Sigmoid colon (tissue), 7 donors: ENCODE measurements at places on chromosomes 7 and 10. TPM values are rescaled to one million over a fixed set of nuclear protein-coding genes. Genes with fewer than 3 reads are reported as not detected.

SYT15B gene
- 0.27 TPM for total RNA-seq

CDK1 gene
- total RNA-seq, result 2.7 TPM

MALRD1 gene
- total RNA-seq, result 4.6 TPM

NACAD gene
- total RNA-seq, result 8.9 TPM

ABCB4 gene
- 1.1 TPM for total RNA-seq

MBLAC1 gene
- total RNA-seq, result 5.8 TPM

TNRC18 gene
- total RNA-seq, result 32.5 TPM

FRAT2 gene
- total RNA-seq, result 11.9 TPM

RPEL1 gene
- total RNA-seq, result not detected

MTURN gene
- total RNA-seq, result 102 TPM

FLNC gene
- 489 TPM for total RNA-seq

DNA sequence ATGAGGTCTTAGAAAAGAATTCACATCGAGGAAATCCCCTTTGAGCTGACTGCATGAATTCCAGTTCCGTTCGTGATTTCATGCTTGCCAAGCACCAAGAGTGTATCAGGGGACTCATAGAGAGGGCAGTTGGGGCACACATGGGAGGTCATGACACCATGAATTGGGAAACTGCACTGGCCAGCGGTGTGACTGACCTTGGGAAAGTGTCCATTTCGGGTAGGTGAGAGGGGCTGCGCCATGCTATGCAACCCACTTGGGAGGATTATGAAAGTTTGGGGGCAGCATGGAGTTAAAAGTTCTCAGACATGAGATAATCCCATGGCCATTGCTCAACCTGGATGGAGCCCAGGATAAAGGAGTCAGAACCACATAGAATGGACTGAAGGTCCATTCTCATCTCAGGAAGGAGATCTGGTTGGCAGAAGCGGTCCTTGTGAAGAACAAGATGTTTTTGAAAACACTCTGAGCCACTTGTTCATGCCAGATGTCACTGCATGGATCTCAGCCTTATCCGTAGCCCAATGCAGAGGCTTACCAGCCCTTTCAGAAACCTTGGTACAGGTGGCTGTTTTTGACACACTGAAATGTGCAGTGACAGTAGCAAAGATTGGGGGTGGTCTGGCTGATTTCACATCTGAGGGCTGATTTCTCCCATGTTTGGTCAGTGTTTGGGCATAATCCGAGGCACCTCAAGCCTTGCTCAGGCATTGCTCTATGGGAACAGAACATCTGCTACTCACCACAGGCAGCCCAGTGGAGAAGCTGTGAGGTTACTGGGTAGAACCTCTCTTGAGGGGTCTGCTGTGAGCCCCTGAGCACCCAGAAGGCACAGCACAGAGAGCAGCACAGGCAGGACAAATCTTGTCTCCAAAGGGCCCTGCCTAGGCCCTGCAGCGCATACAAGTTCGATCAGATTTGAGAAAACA is 252.3 kb downstream of the CXCL12 start:
- peak; percentile 74 for DNase-seq

DNA sequence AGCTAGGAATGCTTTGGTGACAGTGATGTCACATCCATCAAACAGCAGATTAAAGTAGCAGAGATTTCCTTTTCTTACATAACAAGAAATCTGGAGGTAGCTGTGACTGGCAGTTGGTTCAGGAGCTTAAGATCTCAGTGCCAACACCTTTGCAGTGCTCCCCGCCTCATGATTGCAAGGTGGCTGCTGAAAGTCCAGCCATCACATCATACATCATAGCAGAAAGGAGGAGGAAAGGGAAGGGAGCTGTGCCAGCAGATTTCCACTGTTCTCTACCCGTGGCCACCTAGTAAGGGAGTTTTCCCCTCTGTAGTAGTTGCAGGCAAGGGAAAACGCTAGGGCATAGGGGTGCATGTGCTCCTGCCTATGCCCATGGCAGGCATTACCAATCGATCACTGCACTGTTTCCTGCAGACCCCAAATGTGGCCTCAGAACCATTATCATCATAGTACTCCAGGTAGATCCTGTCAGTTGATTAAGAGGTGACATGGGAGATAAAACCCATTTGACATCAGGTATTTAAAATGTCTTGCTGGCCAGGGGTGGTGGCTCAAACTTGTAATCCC is 57.9 kb upstream of the GTF2IRD1 start:
- DNase-seq, result peak; percentile 30

GRCh38 chr10:52959810-52960209 is 187.2 kb upstream of the MBL2 start:
- no peak for DNase-seq

- no peak for DNase-seq
Observed at GRCh38 chr7:79176859-79177477, 276.5 kb downstream of the MAGI2 start.

DNA sequence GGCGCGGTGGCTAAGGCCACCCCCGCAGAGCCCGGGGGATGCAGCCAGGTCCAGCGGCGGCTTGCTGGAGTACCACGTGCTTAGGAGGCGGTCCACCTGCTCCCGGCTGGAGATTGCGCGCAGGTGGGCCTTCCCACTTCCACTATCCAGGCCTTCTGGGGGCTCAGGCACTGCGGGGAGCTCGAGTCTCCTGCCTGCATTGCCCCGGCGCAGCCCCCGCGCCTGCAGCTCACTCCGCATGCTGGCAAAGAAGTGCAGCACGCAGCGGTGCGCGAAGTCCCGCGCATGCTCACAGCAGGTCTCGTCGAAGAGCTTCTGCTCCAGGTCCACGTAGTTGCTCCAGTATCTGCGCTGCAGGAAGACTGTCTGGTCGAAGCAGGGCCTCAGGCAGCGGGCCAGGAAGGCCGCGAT is 5.8 kb downstream of the CALHM3 start:
- DNase-seq, result no peak

- DNase-seq, result no peak
Observed at GRCh38 chr10:122206471-122207065, 64.5 kb upstream of the BTBD16 start.

DNA sequence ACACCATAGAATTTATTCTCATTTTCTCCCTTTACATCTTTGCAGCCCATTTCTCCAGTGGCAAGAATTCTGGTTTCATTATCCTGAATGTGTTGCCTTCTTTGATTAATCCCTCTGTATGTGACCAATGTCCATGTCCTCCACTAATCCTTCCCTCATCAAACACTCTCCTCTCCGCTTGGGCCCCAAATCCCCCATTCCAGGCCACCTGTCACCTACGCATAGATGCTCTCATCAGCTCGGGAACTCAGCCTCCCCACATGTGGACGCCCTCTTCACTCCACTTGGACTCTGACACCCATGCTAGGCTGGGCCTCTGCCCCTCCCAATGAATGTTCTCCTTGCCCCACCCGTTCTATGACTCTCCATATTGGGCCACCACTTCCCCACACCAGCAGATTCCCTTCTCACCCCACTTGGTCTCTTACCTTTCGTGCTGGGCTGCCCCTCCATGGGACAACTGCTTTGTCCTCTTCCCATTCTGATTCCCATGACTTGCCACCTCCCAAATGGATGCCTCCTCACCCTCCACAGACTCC is 18.7 kb upstream of the RBM20 start:
- no peak for DNase-seq

DNA sequence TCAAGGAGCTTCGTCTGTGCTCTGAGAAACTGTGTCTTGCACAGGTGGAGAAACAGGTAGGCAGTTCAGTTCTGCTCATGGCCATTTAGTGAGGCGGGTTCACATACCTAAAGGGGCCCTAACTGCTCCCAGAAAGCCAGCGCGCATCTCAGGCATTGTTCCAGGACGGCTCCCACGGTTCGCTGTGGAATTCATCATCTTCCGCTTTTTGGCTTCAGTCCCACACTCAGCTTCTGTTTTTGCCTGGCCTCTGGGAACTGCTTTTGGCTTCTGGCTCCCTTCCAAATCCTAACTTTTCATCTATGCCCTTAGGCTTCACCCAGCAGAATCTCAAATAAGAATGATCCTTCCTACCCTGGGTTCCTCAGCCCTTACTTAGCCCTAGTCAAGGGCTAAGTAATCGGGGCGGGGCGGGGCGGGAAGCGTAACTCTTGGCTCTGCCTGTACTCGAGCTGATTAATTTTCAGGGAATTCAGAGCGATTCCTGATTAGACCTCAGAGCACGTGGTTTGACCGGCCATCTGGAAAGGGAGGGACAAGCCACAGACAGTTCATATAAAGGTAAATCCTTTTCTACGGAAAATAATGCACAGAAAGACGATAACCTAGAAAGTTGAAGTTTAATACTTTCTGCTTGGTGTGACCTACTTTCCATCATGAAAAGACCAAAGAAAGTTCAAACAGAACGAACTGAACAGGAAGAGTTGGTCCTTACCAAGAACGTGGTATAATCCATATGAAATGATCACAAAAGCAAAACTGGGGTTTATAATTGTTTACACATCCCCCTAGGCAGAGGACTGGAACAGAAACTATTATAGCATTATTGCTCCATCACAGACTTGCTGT is 105.7 kb downstream of the ST8SIA6 start:
- peak; percentile 70 for DNase-seq

DNA sequence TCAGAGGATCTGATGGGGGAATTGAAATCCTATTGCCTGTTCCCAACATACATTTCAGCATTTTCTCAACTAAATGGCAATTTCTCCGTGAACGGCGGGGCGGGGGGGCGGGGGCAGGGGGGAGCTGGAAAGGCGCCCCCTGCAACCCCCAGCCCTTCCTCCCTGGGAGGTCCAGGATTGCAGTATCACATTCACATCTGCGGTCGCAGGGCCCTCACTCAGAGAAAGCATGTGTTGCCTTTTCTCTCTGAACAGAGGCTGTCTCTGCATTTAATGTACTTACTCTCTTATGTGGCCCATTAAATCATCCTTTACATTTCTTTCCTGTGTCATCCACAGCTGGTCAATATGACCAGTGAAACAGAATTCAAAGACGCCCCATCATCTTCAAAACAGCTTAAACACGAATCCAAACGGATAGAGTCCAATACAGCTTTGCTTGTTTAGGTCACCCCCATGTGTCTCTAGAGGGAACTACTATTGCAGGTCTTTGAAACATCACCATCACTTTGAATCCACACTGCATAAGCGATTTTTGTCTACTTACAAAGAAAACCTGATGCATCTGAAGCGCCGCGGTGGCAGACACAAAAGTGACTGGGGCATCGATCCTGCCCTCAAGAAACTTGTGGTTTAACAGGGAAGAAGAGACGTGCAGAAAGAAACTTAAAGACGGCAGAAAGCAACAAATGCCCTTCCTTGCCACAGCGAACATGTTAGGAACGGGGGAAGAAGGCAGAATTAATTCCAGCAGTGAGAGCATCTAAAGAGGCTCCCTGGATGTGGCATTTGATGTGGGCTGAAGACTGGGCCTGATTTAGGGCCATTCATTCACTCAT is 17.0 kb upstream of the ECHDC3 start:
- DNase-seq, result no peak

DNA sequence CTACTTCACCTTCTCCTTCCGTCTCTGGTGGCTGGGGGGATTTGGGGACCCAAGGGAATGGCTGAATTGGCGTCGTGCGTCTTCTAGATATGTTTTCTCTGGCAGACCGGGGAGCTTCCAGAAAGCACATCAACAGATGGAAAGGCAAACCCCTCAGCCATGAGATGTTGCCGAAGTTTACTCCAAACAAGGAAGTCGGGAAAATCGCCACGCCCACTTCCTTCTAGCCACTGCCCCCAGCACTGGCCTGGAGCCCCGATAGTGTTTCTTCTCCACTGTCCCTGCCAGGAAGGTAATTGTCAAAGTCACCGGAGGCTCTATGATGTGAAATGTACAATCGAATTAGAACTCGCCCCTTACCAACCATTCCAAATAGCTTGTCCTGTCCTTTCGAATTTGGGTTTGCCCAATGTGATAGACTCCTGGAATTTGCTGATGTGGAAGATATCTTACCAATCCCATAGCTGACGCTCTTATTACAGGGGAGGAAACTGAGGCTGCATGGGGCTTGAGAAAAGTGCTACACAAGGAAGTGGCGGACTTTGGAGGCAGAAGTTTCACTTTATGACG is 191.0 kb downstream of the LSM5 start:
- DNase-seq, result no peak

GRCh38 chr7:87116315-87116714 is 35.9 kb upstream of the DMTF1 start:
- DNase-seq, result no peak

GRCh38 chr7:37286454-37286832 is 162.2 kb downstream of the ELMO1 start:
- DNase-seq, result no peak

DNA sequence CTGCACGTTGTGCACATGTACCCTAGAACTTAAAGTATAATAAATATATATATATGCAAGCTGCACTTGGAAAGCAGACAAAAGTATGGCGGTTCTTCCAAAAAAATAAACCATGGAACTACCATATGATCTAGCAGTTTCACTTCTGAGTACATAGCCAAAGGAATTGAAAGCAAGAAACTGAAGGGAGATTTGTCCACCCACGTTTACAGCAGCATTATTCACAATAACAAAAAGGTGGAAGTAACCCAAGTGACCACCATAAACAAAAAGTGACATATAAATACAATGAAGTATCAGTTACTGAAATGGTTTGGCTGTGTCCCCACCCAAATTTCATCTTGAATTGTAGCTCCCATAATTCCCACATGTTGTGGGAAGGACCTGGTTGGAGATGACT is 525.3 kb upstream of the CELF2 start:
- DNase-seq, result no peak

DNA sequence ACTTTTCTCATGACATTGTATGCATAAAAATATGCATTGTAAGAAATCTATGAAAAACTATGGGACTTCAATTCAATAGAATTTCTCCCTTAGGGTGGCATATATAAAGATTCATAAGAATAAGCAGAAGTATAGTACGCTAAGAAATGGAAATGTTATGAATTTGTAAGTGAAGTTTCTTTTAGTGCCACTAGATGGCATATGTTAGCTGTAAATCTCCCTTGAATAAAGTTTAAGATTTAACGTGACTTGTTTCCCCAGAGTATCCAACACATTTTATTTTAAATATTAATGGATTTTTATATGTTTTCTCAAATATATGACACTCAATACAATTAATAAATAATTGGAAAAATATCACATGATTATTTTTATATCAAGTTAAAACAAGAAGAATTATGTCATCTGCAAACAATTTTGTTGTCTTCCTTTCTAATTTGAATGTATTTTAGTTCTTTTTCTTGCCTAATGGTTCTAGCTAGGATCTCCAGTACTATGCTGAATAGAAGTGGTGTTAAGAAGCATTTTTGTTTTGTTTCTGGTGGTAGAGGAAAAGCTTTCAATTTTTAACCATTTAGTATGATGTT is 287.2 kb downstream of the HGF start:
- no peak for DNase-seq
